WERI-Rb-1 (cell line): ENCODE measurements at places on chromosomes 7 and 10.

GRCh38 chr10:21352886-21353285, 172.6 kb downstream of the SKIDA1 start:
- DNase-seq, result no peak

- no peak for DNase-seq
Measured at GRCh38 chr7:157926107-157926506, 589.3 kb downstream of the DNAJB6 start.

GRCh38 chr7:26863518-26864308, 677 bp downstream of the SKAP2 start:
- DNase-seq, result no peak

GRCh38 chr10:70621503-70622078, 19.1 kb upstream of the PRF1 start:
- DNase-seq, result no peak

DNA sequence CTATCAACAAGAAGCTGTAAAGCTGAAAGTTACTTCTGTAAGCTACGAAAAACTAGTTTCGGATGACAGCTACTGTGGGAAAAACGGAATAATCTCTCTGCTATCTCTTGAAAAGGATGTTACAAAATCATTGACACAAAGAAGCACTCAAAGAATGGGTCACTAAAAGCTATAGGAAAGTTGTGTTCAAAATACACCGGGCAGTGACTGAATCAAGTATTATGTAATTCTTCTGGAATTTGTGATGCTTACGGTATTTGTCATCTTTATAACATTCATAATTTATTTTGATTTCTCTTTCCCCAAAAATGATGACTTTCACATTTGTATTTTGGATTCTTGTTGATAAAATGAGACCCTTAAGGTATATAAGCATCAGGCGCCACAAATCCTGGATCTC, 112.1 kb upstream of the KLF6 start:
- no peak for DNase-seq

- DNase-seq, result no peak
Measured at GRCh38 chr10:25101461-25102146, 73.2 kb upstream of the GPR158 start.

GRCh38 chr7:82175319-82175718, 268.3 kb downstream of the CACNA2D1 start:
- DNase-seq, result no peak

DNA sequence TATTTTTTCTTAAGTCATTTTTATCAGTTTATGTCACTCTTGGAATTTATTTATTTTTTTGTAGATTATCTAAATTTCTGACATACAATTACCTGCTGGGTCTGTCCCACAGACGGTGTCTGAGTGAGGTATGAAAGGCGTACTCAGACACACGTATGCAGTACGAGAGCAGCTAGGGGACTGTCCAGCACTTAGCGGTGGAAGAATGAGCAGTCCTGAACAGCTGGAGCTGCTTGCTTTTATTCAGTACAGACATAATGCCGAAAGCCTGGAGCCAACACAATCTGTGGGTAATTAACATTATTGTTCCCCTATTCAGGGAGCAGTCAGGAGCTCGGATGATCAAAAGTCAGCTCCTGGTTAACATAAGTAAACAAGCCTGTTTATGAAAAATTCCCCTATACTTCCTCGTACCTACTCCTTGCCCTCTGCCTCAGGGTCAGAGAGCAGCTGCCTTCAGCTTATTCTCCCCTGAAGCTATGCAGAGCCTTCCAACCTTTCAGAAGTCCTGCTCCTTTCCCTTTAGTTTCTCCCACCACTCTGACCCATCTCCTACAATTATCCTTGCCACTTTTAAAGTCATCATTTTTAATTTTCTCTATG, 488.0 kb upstream of the POM121L12 start:
- no peak for DNase-seq

DNA sequence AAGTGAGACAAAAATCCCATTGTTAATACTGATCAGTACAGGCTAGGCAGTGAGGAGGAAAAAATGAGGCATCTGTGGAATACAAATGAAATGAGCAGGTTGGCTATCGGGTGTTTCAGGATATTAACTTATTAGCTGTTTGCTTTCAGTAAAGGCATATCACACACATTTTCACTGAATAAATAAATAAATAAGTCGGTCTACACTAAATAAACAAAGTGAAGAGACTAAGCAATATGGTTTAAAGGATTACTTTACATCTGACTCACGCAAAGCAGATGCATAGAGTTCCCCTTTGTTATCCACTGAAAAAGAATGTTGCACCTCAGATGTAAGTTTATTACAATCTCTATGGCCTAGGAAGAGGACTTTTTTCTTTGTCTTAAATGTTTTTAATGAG, 6.3 kb upstream of the SEMA3A start:
- no peak for DNase-seq

DNA sequence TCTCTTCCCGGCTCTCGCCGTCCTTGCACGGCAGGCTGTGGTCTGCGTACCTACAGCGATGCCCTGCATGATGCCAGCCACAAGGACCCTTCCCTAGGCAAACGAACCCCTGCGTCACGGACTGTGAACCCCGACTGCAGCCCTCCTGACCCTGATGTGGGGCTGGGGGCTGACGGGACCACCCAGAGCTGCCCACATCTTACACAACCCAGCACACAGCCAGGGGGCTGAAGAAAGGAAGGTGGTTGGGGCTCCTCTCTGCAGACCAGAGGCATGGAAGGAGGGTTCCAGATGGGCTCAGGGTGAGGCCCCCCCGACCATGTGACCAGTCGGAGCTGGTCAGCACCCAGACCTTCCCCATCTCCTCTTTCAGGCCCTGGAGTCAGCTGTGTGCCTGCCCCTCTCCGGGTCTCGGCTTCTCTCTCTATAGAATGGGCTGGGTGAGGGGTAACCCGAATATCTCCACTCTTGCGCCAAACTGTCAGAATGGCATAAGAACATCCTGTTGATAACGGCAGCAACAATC, 41.4 kb downstream of the EBF3 start:
- no peak for DNase-seq

DNA sequence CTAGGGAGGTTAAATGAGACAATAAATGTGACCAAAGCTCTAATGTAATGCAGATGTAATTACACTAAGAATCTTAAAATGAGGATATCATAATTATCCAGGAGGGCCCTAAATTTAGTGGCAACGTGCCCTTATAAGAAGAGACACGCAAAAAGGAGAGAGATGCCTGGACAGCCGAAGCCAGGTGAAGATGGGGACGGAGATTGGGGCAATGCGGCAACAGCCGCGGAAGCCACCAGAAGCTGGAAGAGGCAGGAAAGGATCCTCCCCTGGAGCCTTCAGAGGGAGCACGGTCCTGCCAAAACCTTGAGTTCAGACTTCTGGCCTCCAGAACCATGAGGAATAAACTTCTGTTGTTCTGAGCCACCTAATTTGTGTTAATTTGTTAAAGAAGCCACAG, 25.3 kb upstream of the C10orf71 start:
- DNase-seq, result no peak

GRCh38 chr7:46957195-46957594, 624.7 kb downstream of the TNS3 start:
- no peak for DNase-seq

DNA sequence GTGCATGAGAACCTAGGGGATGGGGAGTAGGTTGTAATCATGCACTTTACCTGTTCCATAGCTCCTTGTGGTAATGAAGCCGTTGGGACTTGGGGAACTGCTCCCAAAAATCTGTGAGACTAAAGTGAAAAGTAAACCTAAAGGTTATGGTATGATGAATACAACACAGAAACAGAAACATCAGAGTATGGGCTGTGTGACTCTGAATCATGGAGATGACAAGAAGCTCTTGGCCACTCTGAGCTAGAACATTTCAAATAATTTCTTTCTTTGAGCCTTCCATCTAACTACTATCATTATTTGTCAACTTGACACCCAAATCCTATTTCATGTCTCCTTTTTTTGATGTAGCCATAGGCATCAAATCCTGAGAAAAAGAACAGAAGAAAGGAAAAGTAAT, 2.9 kb downstream of the CLEC5A start:
- DNase-seq, result no peak

GRCh38 chr10:97207756-97208346, 22.1 kb upstream of the SLIT1 start:
- no peak for DNase-seq

DNA sequence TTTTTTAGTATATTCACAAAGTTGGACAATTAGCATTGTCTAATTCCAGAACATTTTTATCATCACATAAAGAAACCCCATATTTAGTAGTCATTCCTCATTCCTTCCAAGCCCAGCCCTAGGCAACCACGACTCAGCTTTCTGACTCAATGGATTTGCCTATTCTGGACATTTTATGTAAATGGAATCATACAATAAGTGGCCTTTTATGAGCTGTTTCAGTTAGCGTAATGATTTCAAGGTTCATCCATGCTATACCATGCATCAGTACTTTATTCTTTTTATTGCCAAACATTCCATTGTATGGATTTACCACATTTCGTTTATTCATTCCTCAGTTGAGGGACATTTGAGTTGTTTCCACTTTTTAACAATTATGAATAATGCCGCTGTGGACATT, 249.2 kb downstream of the DYNC1I1 start:
- no peak for DNase-seq
